ENCODE measurements at places on chromosomes 7 and 10. TPM values are rescaled to one million over a fixed set of nuclear protein-coding genes. Genes with fewer than 3 reads are reported as not detected.

Gene METTL27
- polyA plus RNA-seq = 0.40 TPM

Gene PTF1A
- polyA plus RNA-seq = not detected

Gene OR2A5
- not detected for polyA plus RNA-seq

Gene MSMB
- not detected for polyA plus RNA-seq

Gene ABHD11
- 41.6 TPM for polyA plus RNA-seq

Gene FAM241B
- polyA plus RNA-seq = 3.4 TPM

Gene PIK3CG
- polyA plus RNA-seq = 0.13 TPM

Gene NYAP1
- polyA plus RNA-seq = 26.1 TPM

Gene CPA4
- 12.2 TPM for polyA plus RNA-seq

Gene ATP6V1F
- 334 TPM for polyA plus RNA-seq

Gene HOXA7
- polyA plus RNA-seq = 12.4 TPM

Gene LRRN3
- 21.1 TPM for polyA plus RNA-seq

Gene NCF1
- polyA plus RNA-seq = 1.5 TPM

Gene ANKRD61
- 0.35 TPM for polyA plus RNA-seq

Gene ICA1
- polyA plus RNA-seq = 9.5 TPM

Gene OR6B1
- not detected for polyA plus RNA-seq

Gene TSPAN12
- 34.8 TPM for polyA plus RNA-seq

Gene CYP3A4
- 0.57 TPM for polyA plus RNA-seq

Gene LEP
- polyA plus RNA-seq = 0.61 TPM

Gene CREB3L2
- polyA plus RNA-seq = 11.4 TPM

Gene SLC39A12
- 0.32 TPM for polyA plus RNA-seq

Gene TLX1
- not detected for polyA plus RNA-seq

Gene TPST1
- 6.8 TPM for polyA plus RNA-seq
